ENCODE measurements at places on chromosomes 1 and 21.

DNA sequence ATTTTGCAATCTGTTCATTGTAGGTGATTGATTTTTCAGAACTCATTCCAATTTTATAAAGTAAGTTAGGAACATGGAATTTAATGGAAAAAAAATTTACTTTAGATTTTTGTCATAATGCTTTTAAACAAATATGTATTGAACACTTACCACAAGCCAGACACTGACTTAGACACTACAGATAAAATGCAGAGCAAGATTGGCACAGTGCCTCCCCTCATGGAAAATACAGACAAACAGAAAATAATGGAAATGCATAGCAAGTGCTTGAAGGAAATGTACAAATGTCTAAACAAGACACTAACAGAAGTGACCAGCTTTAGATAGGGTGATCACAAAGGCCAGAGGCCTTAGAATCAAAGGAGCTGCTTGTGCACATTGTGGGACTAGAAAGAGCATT, 260.5 kb upstream of the ADGRL2 start:
- DNase-seq, result no peak

- DNase-seq, result no peak
Observed at GRCh38 chr1:235643837-235644692, 5.5 kb downstream of the GNG4 start.

GRCh38 chr21:42553435-42553834, 39.8 kb downstream of the SLC37A1 start:
- DNase-seq, result no peak

GRCh38 chr21:43936247-43936967, 71.4 kb downstream of the AGPAT3 start:
- DNase-seq, result no peak

DNA sequence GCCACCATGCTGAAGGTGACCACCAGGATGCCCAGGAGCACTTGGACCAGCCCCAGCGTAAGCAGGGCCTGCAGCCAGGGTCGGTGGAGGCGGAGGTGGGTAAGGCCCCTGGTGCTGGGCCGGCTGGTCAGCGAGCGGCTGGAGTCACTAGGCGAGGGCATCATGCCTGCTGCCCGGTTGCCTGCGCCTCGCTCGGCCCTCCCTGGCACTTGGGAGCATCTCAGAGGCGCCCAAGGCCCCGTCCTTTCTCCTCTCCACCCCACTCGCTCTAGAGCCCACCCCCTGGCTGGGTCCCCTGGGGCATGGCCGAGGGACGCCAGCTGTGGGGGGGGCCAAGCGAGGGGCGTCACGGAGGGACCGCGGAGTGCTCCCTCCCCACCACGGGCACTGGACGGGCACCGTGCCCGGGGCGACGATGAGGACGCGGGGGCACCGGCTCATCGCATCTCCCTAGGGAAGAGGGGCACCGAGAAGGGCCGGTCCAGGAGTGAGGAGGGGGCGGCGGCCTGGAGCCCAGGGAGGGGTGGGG, 505 bp downstream of the ENTREP3 start:
- no peak for DNase-seq
